ENCODE measurements at places on chromosomes 1 and 21.

GRCh38 chr1:235423214-235423652 lies 56.0 kb downstream of the TBCE start:
- peaks cover 14% of the 10 kb centered on the region for H3K4me1 ChIP-seq
- H3K27ac ChIP-seq = peak overlapping the region; percentile 77
- no peaks in the 10 kb centered on the region for H3K27me3 ChIP-seq
- DNase-seq = no peak

GRCh38 chr21:45439161-45439872 lies 34.4 kb downstream of the COL18A1 start:
- H3K36me3 ChIP-seq = no peaks in the 10 kb centered on the region
- peak; percentile 74 for DNase-seq
- peak overlapping the region; percentile 87 for H3K27ac ChIP-seq
- peaks cover 17% of the 10 kb centered on the region for H3K4me1 ChIP-seq

GRCh38 chr1:5926686-5927435 lies 65.4 kb downstream of the NPHP4 start:
- no peak overlapping the region for H3K27ac ChIP-seq
- H3K36me3 ChIP-seq = peaks cover 32% of the 10 kb centered on the region
- H3K4me3 ChIP-seq = no peak overlapping the region
- H3K27me3 ChIP-seq = no peaks in the 10 kb centered on the region
- DNase-seq = no peak

DNA sequence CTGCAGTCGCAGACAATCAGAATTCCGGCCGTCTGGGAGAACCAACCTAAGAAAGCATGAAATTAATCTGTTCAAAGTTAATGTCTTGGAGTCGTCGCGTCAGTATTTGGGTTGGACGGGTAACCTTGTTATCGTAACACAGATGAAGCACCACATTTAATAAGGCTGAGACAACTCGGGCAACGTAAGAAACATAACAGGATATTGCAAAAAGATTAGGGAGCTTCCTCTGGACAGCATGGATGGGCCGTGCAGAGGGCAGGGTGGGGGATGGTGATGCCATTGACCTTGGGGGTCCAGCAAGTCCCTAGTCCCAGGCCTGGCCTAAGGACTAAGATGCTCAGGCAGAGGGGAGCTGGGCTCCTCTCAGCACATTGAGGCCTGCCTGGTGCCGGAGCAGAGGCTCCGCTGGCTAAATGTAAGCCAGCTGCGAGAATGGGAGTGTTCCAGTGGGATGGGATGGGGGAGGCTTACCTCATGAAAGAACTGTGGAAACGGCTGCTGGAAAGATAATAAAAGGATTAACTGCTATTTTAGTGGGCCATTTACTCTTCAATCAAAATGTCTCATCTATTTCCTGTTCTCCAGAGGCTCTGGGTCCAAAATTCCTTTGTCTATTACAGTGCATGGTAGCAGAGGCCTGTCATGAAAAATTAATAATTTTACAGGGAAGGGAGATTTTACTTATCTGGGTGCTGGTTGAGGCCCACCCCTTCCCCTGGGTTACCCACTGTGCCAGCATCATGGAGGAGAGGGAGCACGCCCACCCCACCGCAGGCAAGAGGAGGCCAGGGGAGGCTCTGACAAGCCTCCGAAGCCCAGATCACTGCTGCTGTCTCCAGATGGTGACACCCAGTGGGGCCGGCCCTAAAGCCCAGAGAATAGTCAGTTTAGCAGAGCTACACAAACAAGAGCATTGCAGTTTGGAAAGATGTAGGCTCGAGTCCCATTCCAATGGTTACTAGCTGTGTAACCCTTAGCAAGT lies 131.6 kb downstream of the DMRTB1 start:
- no peak for DNase-seq
- no peak overlapping the region for H3K4me3 ChIP-seq
- no peaks in the 10 kb centered on the region for H3K4me1 ChIP-seq
- H3K27me3 ChIP-seq = no peaks in the 10 kb centered on the region
- H3K27ac ChIP-seq = no peak overlapping the region

- no peak overlapping the region for H3K4me3 ChIP-seq
- peaks cover 28% of the 10 kb centered on the region for H3K27me3 ChIP-seq
- no peak for DNase-seq
- no peak overlapping the region for H3K27ac ChIP-seq
Observed at GRCh38 chr1:11340233-11340632, 67.2 kb downstream of the UBIAD1 start.

DNA sequence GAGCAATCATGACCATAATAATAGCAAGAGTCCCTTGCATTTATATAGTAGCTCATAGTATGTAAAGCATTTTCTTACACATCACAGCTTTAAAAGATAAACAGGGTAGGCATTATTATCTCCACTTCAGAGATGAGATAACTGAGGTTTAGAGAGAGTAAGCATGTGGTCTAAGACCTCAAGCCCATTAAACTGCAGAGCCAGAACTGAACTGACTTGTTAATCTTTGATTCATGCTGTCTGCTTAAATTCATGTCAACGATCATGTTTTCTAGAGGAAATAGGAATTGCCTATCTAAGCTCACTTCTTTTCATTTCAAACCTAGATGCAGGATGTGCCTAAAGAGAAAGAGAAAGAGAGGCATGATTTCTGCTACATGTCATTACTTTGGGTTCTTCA lies 524.8 kb downstream of the PTPRC start:
- H3K27ac ChIP-seq = no peak overlapping the region
- peaks cover 21% of the 10 kb centered on the region for H3K4me1 ChIP-seq
- peaks cover 5% of the 10 kb centered on the region for H3K36me3 ChIP-seq
- H3K4me3 ChIP-seq = no peak overlapping the region
- peaks cover 13% of the 10 kb centered on the region for H3K27me3 ChIP-seq

DNA sequence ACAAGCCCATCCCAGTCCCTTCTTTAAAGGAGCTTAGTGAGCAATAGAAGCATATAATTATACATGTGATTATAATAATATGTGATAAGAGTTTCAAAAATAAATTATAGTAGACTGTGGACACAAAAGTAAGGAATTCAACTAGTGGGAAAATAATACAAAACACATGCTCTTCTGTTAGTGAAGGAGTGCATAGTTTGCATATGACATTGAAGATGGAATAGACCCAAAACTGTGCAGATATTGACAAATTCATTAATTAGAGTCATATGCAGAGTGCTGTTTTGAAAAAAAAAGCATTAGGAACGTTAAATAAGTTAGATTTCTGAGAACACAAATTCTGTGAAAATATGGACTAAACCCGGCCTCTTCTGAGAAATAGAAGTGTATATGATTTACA lies 278.8 kb downstream of the ASTN1 start:
- no peak for DNase-seq
- H3K4me1 ChIP-seq = no peaks in the 10 kb centered on the region
- no peak overlapping the region for H3K4me3 ChIP-seq
- no peak overlapping the region for H3K27ac ChIP-seq
- peaks cover 21% of the 10 kb centered on the region for H3K27me3 ChIP-seq

DNA sequence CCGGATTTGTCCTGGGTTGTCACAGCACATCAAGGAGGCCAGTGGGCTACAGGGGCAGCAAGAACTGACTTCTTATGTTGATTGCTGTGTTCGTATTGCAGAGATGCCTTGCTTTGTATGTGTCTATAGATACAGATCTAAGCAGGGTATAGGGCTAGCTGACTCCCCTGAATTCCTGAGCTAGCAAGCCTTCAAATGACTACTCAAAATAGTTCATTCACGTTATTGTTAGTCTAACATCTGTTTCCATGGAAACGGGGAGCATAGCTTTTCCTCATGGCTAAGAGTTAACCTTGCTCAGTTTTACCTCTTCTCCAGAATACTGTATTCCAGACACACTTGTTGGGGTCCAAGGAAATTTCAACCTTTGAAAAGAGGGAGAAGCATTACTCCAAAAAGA lies 24.1 kb downstream of the TRIM45 start:
- H3K36me3 ChIP-seq = peaks cover 62% of the 10 kb centered on the region
- H3K27ac ChIP-seq = no peak overlapping the region
- no peak overlapping the region for H3K4me3 ChIP-seq
- peaks cover 1% of the 10 kb centered on the region for H3K4me1 ChIP-seq

GRCh38 chr1:151499365-151499764 lies 11.8 kb upstream of the CGN start:
- H3K27me3 ChIP-seq = peaks cover 5% of the 10 kb centered on the region
- peaks cover 14% of the 10 kb centered on the region for H3K4me1 ChIP-seq
- H3K36me3 ChIP-seq = no peaks in the 10 kb centered on the region
- H3K4me3 ChIP-seq = no peak overlapping the region

GRCh38 chr1:66262208-66262963 lies 271.6 kb upstream of the SGIP1 start:
- peaks cover 16% of the 10 kb centered on the region for H3K4me1 ChIP-seq
- DNase-seq = no peak
- H3K27me3 ChIP-seq = no peaks in the 10 kb centered on the region

- H3K27ac ChIP-seq = no peak overlapping the region
- H3K36me3 ChIP-seq = no peaks in the 10 kb centered on the region
- H3K4me3 ChIP-seq = no peak overlapping the region
- no peaks in the 10 kb centered on the region for H3K27me3 ChIP-seq
Observed at GRCh38 chr1:185432948-185433347, 115.9 kb upstream of the IVNS1ABP start.

DNA sequence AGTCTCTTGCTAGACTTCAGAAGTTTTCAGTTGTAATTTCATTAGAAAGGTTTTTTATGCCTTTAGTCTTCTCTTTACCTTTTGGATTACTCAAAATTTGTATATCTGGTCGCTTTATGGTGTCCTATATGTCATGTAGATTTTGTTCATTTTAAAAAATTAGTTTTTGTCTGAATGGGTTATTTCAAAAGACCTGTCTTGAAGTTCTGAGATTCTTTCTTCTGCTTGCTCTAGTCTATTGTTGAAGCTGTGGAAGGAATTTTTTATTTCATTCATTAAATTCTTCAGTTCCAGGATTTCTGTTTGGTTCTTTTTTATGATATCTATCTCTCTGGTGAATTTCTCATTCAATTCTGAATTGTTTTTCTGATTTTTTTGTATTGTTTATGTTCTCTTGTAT lies 46.5 kb upstream of the GCLM start:
- H3K4me1 ChIP-seq = no peaks in the 10 kb centered on the region
- DNase-seq = no peak
- no peak overlapping the region for H3K4me3 ChIP-seq

DNA sequence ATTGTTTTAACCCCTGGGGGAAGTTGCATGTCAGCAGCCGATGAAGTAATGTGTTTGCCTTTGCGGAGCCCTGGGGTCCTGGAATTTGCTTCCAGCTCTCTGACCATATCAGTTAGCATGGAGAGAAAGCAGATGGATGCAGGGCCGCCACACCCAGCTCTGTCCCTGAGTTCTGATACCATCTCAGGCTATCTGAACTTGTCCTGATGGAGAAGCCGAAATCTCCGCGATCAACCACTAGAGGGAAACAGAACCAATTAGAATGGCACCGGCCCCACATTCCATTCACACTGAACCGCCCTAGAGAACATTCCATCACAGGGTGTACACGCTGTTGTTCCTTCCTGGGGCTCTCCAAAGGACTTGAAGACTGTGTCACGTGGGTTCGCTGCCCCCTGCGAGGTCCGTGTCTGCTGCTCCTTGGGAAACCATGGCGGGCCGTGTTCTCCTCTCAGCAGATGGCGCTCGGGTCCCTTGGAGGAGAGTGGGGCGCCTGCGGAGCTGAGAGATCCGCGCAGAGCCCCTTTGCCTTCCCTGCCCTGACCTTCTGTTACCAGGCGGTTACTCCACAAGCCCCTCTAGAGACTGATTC lies 75.4 kb downstream of the ABCA4 start:
- peak overlapping the region; percentile 7 for H3K27ac ChIP-seq
- peaks cover 30% of the 10 kb centered on the region for H3K27me3 ChIP-seq
- peaks cover 2% of the 10 kb centered on the region for H3K4me1 ChIP-seq
- peak overlapping the region; percentile 73 for H3K4me3 ChIP-seq
- no peak for DNase-seq

GRCh38 chr21:36841866-36842265 lies 124.6 kb downstream of the HLCS start:
- no peaks in the 10 kb centered on the region for H3K4me1 ChIP-seq
- H3K36me3 ChIP-seq = peaks cover 5% of the 10 kb centered on the region
- no peak overlapping the region for H3K27ac ChIP-seq

DNA sequence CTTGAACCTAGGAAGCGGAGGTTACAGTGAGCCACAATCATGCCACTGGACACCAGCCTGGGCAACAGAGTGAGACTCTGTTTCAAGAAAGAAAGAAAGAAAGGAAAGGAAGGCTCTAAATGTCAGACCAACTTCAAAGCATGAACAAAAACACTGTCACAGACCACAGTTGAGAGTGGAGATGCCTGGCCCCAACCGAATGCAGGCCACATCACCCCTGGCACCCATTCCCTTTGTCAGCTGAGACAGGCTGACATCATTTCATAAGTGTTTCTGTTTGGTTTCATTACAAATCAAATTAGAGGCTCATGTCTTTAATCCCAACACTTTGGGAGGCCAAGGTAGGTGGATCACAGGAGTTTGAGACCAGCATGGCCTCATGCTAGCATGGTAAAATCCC lies 28.6 kb upstream of the NADK start:
- H3K27me3 ChIP-seq = no peaks in the 10 kb centered on the region
- H3K36me3 ChIP-seq = peaks cover 41% of the 10 kb centered on the region
- H3K4me1 ChIP-seq = peaks cover 9% of the 10 kb centered on the region

- peaks cover 53% of the 10 kb centered on the region for H3K36me3 ChIP-seq
- peak overlapping the region; percentile 96 for H3K4me3 ChIP-seq
- DNase-seq = peak; percentile 64
- peaks cover 33% of the 10 kb centered on the region for H3K4me1 ChIP-seq
- H3K27me3 ChIP-seq = no peaks in the 10 kb centered on the region
Observed at GRCh38 chr1:247331172-247331524, 519 bp downstream of the ZNF496 start.

GRCh38 chr1:201183209-201183608 lies 7.4 kb upstream of the IGFN1 start:
- no peak overlapping the region for H3K4me3 ChIP-seq
- no peak for DNase-seq
- no peaks in the 10 kb centered on the region for H3K36me3 ChIP-seq
- peaks cover 40% of the 10 kb centered on the region for H3K27me3 ChIP-seq
- no peak overlapping the region for H3K27ac ChIP-seq
- peaks cover 3% of the 10 kb centered on the region for H3K4me1 ChIP-seq

- no peak within 1 kb of the TSS for H3K4me3 ChIP-seq
- peaks cover 1% of the 10 kb centered on the region for H3K36me3 ChIP-seq
- no peaks in the 10 kb centered on the region for H3K27me3 ChIP-seq
- peaks cover 29% of the 10 kb centered on the region for H3K4me1 ChIP-seq
- no peak within 1 kb of the TSS for H3K27ac ChIP-seq
Observed at GRCh38 chr1:1246577-1247340, at the start of gene C1QTNF12. Gene C1QTNF12 (minus strand): TSS chr1:1246722. CDS start chr1:1246690, 32 bp downstream.

Data from stimulated activated naive B cell treated with anti-CD40 and anti-IgM and Interleukin-4, amounts not matched to agents 10 μg/mL and 1 μg/mL and 100 μg/mL, for 72 hours (primary cell).